CD4-positive, alpha-beta T cell treated with Interleukin-2 at 100 ng/mL for 4 hours (primary cell): ENCODE measurements at places on chromosomes 12 and 14.

- DNase-seq, result no peak
Measured at GRCh38 chr14:104519721-104520120, 59.8 kb upstream of the C14orf180 start.

- DNase-seq, result no peak
Measured at GRCh38 chr12:44464180-44464579, 411.9 kb downstream of the NELL2 start.

DNA sequence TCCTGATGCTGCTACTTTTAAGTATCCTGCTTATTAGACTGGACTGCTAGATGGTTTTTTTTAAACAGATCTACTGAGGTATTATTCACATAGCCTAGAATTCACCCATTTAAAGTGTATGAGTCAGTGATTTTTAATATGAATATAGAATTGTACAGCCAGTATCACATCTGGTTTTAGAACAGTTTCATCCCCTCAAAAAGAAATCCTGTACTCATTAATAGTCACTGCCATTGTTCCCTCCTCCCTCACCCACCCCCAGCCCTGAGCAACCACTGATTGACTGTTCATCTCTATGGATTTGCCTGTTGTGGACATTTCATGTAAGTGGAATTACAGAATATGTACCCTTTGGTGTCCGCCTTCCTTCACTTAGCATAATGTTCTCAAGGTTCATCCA is 98.4 kb downstream of the PPP2R5C start:
- DNase-seq, result no peak

DNA sequence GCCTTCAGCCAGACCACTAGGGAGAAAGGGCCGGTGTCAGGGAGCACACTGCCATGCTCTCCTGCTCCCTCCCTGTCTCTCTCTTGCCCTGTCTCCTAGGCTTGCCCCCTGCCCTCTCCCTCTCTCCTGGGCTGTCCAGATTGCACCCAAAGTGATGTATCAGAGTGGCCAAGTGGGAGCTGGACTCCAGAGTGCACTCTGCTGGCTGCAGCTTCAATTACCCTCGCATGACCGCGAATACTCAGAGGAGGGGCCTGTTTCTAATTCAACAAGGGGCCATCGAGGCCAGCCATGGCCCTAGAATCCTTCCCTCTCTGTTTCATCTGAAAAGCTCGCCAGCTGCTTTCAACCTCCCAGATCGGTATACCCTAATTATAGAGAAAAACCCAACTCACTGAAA is 206.4 kb upstream of the FKBP4 start:
- DNase-seq, result no peak

- DNase-seq, result no peak
Measured at GRCh38 chr12:45292486-45293195, 76.7 kb downstream of the ANO6 start.

GRCh38 chr12:52358575-52359350 is 8.5 kb downstream of the KRT85 start:
- peak; percentile 24 for DNase-seq

DNA sequence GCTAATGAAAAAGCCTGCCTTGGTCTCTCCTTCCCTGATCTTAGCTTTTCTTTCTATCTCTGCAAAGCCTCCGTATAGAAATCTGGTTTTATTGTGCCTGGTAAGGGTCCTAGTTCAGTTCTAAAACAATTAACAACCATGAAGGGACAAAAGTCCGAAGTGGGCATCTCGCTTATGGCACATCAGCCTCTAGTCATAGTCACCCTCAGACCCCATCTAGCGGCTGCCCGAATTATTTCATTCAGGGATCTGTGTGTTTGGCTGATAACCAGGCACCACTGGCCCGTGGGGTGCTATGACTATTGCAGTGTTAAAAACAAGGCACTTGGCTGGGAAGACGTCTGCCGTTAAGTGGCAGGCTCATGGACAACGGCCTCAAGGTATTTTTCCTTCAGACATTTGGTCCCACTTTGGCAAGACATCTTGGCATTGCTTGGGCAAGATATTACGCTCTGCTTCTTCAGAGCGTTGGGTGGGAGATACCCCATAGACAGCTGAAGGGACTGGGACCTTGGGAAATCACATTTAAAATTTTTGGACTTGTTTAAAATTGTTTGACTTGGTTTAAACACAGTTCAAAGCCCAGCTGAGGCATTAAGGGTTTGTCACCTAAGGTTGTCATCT is 87.1 kb downstream of the SINHCAF start:
- DNase-seq, result peak; percentile 44

DNA sequence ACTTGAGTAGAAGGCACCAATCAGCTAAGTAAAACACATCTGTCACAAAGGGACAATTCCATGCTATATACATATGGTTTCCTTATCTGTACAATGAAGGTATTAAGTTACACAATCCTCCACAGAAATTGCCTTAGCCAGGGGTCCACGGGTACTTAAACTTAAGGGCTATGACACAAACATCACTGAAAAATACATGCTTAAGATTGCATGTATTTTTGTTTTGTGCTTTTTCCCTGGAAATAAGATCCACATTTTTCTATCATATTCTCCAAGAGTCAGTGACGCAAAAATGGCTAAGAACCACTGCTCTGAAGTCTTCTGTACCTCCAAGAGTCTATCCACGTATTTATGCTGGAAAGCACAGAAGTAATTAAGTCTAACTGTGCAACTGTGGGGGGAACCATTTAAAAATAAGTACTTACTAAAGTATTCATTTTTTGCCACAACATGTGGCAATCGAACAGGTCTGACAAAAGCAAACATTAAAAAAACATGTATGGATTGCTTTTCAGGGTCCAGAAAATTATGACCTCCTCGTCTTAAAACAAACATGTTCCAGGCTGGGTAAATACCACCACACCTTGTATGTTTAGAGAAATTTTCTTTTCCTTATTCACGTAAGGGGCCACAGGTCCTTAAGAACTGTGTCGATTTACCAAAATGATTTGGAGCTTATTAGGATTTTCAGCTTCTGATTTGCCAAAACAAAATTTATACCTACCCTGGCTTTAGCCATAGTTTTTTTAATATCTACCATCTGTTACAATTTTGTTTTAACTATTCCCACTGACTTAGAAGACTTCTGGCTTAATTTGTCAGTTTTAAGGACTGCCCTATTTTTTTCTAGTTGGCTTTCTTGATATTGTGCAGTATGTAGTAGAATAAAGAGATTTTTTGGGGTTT is 2.8 kb downstream of the SLC38A2 start:
- DNase-seq, result no peak

GRCh38 chr14:39558525-39558924 is 126.3 kb upstream of the FBXO33 start:
- no peak for DNase-seq

DNA sequence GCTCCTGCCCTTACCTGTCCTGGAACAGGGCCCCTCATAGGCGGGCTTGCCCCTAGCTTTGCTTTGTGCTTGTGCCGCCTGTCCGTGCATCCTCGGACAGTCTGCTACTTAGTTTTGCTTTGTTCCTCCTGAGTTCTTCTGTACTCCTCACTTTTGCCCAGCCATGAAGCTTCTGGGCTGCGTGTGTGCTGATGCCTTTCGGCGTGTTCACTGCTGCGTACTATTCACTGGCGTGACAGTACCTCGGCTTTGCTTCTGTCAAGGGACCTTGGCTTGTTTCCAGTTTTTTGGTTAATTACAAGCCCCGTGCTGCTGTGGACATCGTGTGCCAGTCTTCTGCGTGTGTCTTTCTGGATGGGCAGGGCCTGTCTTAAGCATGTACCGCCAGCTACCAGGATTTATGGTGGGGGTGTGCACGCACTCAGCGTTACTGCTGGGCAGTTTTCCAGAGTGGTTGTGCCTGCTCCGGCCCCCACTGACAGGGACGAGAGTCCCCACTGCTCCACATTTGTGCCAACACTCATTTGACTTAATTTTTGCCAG is 2.5 kb downstream of the PACS2 start:
- DNase-seq, result no peak

DNA sequence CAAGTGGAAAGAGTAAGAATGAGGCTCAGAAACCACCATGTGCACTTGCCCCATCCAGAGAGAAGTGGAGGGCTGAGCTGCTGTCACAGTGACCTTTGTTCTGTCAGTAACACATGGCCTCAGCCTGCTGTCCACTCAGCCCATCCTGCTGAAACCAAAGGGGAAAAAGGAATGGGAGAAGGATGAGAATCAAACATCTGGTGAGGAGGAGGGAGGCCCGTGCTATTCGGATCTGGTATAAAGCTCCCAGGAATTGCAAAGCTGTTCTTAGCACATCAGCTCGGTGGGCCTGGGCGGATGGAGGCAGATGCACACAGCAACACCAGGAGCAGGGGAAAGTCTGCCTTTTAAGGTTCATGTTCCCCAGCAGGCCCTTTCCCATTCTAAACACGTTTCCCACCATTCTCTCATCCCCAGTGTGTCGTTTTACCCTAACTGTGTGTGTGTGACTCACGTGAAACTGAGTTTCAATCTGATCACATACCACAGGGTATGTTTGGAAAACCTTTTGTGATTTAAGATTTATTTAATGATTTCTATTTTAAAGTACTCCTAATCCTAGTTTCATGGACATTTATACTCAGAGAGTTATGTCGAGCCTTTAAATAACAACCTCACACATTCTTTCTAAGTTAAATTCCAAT is 36.8 kb downstream of the RTRAF start:
- no peak for DNase-seq

DNA sequence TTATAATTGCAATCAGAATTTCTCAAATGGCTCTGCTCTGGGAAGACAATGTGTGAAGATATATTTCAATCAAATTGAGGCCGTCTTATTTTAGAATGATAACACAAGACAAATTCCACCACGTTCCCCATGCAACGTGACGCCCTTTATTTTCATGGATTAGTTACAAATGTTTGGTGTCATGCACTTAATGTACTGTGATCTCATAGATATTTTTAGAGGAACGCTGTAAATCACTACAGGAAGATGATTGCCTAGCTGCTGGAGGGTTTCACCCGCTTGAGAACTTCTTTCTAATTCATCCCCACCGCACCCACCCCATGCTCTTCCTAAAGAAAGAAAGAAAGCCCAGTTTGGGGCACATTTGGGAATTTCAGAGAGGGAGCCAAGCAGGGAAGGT is 117.2 kb downstream of the PLXNC1 start:
- DNase-seq, result no peak

DNA sequence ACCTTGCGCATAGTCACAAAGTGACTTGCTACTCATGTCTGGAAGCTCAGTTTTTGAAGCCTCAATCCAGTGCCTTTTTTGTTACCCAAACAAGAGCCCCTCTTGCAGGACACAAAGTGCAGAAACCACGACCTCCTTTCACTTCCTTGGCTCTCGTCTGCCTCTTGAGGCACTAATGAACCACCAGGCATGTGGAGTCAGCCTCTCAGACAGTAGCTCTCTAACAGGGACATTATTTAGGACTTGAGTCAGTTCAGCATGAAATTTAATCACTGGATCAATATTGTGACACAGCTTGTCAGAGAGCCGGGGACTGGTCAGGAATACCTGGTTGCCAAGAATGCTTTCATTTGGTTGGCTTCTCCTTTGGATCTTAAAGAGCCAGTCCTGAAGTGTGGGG is 46.7 kb downstream of the HSPB8 start:
- no peak for DNase-seq

- DNase-seq, result no peak
Measured at GRCh38 chr14:75168586-75169335, 7.7 kb downstream of the TMED10 start.

DNA sequence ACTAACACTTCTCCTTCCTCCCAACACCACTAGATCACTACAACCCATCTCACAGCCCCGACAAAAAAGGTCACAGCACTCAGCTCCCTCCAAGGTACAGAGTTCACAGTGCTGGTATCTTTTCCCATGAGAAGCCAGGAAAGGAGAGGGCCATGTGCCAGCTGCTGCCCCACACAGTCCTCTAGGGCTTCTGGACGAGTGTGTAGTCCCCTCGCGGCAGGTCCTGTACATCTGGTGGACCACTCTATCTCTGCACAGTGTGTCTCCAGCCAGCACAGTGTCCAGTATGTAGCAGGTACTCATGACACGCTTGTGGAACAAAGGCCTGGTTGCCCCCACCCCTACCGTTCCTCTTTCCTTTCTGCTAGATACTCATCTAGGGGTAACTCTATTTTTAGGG is 134.4 kb upstream of the FOXN3 start:
- DNase-seq, result no peak

GRCh38 chr12:115763982-115764621 is 513.4 kb downstream of the MED13L start:
- DNase-seq, result no peak

- DNase-seq, result no peak
Measured at GRCh38 chr12:60693019-60693626, 1097.3 kb downstream of the SLC16A7 start.

DNA sequence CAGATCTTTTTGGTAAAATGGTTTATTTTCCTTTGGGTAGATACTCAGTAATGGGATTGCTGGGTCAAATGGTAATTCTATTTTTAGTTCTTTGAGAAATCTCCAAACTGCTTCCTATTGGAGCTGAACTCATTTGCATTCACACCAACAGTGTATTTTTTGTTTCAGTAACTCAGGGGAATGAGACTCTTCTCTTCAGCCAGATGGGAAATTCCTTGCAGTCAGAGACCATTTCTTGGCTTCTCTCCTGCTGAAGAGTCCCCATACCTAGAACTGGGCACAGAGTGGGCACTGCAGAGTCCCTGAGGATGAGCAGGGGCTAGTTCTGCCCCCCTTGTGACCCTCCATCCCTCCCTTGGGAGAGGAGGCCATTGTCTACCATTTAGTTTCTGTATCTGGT is 10.8 kb downstream of the SDSL start:
- no peak for DNase-seq

- DNase-seq, result no peak
Measured at GRCh38 chr12:120218680-120219606, 18.0 kb upstream of the RPLP0 start.

GRCh38 chr12:33439587-33440011 is at the start of gene SYT10:
TSS of gene SYT10 (minus strand) at chr12:33439819. CDS start at chr12:33439522, 297 bp downstream.
- DNase-seq, result no peak

DNA sequence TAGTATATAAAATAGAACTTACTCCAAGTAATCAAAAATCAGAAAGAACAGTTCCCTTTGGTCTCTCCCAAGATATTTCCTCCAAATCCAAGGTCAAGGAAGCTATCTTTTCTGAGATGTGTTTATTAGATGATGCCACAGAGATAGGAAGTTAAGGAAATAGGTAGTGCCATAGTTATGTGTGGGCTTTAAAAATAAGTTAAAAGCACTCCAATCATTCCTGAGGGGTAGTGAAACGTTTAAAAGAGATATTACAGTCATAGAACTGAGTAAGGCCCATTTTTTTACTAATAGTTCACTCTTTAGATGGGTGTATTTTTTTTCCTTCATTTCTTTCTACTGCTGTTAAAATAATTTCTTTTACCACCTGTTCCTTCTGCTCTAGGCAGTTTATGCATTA is 1630.9 kb upstream of the SEL1L start:
- no peak for DNase-seq
